Heart right ventricle (tissue), 16 donors: ENCODE measurements at places on chromosomes 6 and 20. TPM values are rescaled to one million over a fixed set of nuclear protein-coding genes. Genes with fewer than 3 reads are reported as not detected.
A peak's percentile ranks its signal among the peaks of the same experiment; 100 is the strongest.

DNA sequence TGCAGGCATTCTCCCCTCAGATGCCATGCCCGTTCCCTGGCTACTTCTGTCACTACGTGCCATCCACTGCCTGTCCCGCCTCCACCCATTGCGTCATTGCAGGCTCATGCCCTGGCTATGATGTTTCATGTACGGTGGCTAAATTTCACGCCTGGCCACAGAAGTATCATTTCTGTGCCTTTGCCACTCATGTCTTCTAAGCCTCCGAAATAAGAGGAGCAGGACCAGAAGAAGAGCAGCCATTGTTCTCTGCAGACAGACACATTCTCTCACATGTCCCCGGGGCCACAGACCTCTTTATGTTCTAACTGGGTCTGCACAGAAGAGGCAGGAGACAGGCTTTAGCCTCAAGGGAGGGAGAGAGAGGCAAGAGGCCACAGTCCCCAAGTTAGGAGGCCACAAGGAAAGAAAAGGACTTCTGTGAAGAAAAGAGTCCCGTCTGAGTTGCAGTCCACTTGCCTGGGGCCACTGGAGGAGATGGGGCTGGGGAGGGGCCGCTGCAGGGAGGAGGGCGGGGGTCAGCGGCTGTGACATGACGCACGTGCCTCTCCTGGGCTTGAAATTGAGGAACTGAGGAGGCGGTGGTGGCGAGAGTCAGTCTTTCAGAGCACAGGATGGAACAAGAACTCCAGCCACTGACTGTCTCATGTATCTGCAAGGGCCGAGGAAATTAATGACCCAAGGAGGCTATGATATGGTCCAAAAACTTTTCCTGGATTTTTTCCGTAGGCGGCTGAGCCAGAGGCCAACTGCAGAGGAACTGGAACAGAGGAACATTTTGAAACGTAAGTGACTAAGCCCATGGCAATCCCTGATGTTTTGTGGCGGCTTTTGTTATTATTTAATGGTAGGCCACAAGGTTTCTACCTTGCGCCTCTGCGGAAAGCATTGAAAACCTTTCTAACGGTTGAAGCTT lies 55.9 kb downstream of the TBC1D7 start:
- DNase-seq, result peak; percentile 29

DNA sequence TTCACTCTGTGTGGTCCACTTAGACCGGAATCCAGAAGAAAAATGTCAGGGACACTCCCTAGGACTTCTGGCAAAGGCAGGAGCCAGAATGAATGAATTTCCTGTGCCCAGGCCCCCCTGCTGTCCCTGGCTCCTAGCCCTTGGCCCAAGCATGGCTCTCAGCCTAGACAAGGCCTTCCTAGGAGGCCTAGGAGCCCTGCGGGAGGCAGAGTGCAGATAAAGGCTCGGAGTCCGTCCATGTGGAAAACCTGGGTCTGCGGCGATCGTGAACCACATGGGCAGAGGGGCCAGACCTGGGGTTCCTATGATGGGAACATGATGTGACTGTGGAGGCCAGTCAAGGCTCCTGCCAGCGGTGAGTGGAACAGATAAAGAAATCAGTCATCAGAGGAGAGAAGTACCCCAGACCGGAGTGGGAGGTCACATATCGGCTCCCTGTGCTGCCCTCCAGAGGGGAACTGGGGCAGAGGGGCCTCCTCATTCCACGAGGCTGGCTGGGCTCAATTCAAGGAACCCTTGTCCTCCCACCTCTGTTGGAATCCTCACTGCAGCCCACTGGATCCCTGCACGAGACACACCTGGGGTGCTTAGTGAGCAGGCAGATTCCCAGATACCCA lies 5.9 kb upstream of the VSTM2L start:
- DNase-seq, result no peak

GRCh38 chr6:157625764-157626163 lies 197.3 kb upstream of the SNX9 start:
- DNase-seq, result no peak

- no peak for DNase-seq
These were observed 149.3 kb downstream of the LRRC1 start for GRCh38 chr6:53944091-53944490.

GRCh38 chr6:147366290-147366689 lies 142.2 kb upstream of the SAMD5 start:
- DNase-seq, result no peak

- no peak for DNase-seq
These were observed 250.7 kb downstream of the MAFB start for GRCh38 chr20:40438161-40438830.

- no peak for DNase-seq
These were observed 14.0 kb downstream of the HIVEP1 start for GRCh38 chr6:12026120-12026519.

- no peak for DNase-seq
These were observed 4.3 kb downstream of the CRIP3 start for GRCh38 chr6:43304361-43304760.

GRCh38 chr20:37385659-37386504 lies 39.9 kb downstream of the SRC start:
- no peak for DNase-seq

DNA sequence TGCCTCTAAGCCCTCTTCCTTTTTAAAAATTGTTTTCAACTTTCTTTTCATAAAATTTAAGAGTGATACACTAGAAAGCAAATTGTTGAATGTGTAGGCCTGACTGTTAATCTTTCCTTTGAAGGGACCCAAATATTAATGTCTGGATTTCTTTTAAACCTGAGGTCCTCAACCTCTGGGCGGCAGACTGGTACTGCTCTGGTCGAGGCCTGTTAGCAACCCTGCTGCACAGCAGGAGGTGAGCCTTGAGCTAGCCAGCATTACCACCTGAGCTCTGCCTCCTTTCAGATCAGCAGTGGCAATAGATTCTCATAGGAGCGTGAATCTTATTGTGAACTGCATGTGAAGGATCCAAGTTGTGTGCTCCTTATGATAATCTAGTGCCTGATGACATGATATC lies 191.2 kb downstream of the MANEA start:
- DNase-seq, result no peak

DNA sequence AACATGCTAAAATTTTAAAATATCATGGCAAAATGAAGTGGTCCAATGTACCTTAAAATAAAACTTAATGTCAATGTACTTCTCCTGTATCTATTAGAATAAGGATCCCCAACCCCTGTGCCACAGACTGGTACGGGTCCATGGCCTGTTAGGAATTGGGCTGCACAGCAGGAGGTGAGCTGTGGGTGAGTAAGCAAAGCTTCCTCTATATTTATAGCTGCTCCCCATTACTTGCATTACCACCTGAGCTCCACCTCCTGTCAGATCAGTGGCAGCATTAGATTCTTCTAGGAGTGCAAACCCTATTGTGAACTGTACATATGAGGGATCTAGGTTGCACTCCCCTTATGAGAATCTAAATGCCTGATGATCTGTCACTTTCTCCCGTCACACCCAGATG lies 86.0 kb downstream of the SLC16A10 start:
- DNase-seq, result no peak

DNA sequence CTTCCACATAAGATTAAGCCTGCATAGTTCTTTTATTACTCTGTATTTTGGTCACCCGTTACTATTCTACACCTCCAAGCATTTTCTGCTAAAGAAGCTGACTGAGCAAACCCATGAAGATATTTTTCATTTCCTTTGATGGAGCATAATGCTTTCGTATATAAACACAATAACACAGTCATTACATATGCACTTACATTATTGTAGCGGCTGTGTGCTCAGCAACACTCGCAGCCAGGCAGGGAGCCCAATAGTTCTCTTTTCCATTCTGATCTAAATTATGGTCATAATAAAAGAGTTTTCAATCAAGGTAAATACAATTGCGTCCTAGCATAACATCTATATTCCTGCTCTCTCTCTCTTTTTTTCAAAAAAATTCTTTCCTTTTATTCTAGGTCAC lies 69.6 kb upstream of the TFB1M start:
- DNase-seq, result no peak

DNA sequence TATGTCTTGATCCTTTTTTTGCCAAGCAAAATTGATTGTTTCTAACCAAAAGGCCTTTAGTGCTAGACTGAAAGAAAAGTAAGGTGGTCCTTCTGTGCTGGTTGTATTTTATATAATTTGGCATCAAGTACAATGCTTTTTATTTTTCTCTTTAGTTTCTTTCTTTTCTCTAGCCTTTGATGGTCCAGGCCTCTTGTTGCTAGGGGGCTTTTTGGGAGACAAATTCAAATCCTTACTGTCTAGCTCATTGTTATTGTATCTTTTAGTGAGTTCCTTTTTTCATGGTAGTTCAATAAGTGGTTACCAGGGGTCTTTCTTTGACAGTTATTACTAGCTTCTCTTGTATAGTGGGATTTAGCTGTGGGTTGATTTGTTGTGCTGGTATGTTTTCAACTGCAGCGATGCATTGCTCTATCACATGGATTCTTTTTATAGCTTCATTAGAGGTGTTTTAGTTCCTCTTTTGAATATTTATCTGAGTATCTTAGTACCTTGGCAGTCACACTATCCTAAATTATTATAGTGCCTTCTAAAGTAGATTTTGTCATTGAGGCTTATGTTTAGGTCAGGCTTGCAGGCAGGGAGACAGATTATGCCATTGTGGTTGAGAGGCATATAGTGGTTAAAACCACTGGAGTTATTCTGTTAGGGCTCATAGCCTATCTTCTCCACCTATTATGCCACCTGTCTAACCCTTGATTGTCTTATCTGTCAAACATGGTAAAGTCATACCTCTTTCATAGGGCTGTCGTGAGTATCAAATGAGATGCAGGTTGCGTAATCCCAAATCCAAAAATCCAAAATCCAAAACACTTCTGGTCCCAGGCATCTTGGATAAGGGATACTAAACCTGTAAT lies 49.5 kb downstream of the KCNS1 start:
- DNase-seq, result no peak

- DNase-seq, result no peak
These were observed 215.2 kb upstream of the ARID1B start for GRCh38 chr6:156562019-156562418.

DNA sequence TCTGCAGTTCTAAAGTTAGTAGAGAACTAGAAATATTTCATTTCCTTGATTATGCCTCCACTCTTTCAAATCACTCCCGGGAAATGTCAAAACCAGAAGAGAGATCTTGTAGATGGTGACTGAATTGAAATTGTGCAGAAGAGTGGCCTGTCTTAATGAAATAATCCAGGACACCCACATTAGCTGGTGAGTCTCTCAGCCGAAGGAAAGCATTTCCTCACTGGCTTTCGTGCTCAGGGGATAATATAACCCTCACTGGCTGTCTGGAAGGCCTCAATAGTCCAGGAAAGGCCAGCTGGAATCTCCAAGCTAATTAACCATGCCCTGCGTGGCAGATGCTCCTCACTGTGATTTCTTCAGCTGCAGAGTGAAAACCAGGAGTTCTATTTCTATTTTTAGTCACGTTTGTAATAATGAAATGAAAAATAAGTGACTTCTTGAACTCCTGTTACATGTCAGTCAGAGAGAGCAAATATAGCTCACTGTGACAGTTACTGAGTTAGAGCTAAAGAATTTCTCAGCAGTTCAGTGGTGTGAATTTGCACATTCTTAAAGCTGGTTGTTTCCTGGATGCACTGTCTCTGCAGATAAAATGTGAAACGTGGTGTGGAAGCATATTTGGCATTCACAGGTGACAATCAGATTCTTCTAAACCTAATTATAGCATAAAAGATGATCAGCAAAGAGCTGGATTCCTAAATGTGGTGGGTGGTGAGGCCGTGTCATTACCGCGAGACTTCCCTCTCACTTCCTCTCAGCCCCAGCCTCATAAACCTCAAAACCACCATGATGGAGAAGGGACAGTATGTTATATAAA lies 211.7 kb downstream of the LMBRD1 start:
- no peak for DNase-seq

DNA sequence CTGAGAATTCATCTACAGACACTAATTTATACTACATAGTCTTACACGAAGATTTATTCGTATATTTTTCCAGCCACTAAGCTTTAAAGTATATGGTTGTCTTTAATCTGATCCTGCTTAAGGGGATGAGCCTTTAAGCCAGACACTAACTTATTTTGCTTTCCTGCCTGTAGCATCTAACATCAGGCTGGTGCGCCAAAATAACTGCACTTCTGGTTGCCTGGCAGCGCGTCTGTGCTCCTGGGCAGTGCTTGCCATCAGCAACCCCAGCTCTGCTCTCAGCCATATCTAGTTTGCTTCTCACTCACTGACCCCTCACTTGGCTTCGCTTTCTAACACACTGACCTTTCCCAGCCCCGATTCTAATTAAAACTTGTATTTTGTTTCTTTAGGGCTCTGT lies 21.8 kb downstream of the HMGCLL1 start:
- DNase-seq, result no peak

DNA sequence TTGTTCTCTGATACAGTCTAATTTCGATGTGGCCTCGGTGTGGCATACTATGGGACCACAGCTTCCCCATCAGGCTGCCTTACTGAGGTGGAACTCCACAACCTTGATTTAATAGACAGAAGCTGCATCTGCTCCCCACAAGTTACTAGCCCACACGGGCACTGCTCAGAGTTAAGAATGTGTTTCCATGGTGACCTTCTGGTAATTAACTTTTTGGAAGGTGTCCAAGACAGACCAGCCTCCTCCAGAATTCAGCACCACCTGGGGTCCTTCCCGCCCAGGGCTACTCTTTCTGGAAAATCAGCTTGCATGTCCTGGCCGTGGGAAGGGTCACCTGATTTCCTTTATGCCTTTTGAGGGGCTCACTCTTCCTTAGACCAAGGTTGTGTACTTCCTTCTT lies 48.7 kb upstream of the CDH4 start:
- no peak for DNase-seq

GRCh38 chr6:73710470-73710869 lies 14.5 kb downstream of the CD109 start:
- no peak for DNase-seq

DNA sequence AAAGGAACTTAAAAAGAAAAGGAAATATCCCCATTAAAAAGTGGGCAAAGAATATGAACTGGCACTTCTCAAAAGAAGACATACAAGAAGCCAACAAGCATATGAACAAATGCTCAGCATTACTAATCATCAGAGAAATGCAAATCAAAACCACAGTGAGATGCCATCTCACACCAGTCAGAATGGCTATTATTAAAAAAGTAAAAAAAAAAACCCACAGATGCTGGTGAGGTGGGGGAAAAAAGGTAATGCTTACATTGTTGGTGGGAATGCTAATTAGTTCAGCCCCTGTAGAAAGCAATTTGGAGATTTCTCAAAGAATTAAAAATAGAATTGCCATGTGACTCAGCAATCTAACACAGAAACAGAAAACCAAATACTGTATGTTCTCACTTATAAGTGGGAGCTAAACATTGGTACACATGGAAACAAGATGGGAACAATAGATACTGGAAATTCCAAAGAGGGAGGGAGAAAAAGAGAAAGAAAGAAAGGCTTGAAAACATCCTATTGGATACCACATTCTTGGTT lies 437.1 kb downstream of the GRIK2 start:
- no peak for DNase-seq

MTRF1L gene
- polyA plus RNA-seq, result 15.7 TPM

TP53TG5 gene
- 0.43 TPM for polyA plus RNA-seq

CAGE1 gene
- polyA plus RNA-seq, result not detected

CST5 gene
- not detected for polyA plus RNA-seq

C6orf15 gene
- polyA plus RNA-seq, result not detected

PI3 gene
- polyA plus RNA-seq, result not detected

ADAT2 gene
- polyA plus RNA-seq, result 1.7 TPM

HLA-DQA2 gene
- polyA plus RNA-seq, result not detected

CALHM4 gene
- polyA plus RNA-seq, result 0.22 TPM

LPA gene
- polyA plus RNA-seq, result not detected

RNF39 gene
- polyA plus RNA-seq, result not detected

FITM2 gene
- 28.0 TPM for polyA plus RNA-seq
